ENCODE measurements at places on chromosomes 13 and 19. TPM values are rescaled to one million over a fixed set of nuclear protein-coding genes. Genes with fewer than 3 reads are reported as not detected.

MIA gene
- not detected for total RNA-seq

GPC6 gene
- total RNA-seq: 62.7 TPM

HOMER3 gene
- total RNA-seq: 82.9 TPM

NALCN gene
- 1.8 TPM for total RNA-seq

IER2 gene
- total RNA-seq: 130 TPM

ZNF554 gene
- total RNA-seq: 4.5 TPM

GRCh38 chr13:67101730-67102467, 128.2 kb downstream of the PCDH9 start:
- DNase-seq: no peak

GRCh38 chr13:91375116-91375729, 23.2 kb upstream of the GPC5 start:
- no peak for DNase-seq

FCER2 gene
- total RNA-seq: not detected

DNA sequence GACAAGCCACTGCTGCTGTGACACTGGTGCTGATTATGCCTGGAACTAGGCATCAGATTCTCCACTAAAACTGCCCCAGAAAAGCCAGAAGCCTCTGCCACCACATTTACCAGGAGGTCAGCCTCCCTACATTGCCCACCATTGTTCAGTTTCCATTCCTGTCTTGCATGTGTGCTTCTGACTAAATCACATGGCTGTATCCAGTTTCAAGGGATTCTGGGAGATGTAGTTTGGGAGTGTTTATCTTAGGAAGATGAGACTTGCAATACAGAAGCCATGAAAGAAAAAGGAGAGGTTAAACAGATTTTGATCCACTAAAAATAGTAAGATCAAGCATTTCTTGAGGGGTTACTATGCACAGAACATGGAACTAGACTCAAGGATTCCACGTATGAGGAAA, 40.7 kb upstream of the SERPINE3 start:
- no peak for DNase-seq

DNA sequence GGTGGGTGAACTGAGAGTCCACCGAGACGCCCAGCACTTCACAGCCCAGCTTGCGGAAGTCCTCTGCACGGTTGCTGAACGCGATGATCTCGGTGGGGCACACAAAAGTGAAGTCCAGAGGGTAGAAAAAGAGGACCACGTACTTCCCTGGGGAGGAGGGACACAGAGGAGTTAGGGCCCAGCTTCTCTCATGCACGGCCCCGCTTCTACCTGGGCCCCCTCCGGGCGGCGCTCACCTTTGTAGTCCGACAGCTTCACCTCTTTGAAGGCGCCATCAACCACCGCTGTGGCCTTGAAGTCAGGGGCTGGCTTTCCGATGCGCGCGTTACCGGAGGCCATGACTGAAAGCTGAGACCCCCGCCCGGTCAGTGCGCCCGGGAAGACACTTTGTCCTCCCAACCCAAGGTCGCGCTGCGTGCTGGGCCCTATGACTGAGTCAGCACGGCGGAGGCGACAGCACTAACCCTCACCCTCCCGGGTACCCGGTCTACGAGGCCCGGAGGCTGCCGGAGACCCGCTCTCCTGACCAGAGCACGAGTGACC, 606 bp downstream of the PRDX2 start:
- DNase-seq: no peak

DNA sequence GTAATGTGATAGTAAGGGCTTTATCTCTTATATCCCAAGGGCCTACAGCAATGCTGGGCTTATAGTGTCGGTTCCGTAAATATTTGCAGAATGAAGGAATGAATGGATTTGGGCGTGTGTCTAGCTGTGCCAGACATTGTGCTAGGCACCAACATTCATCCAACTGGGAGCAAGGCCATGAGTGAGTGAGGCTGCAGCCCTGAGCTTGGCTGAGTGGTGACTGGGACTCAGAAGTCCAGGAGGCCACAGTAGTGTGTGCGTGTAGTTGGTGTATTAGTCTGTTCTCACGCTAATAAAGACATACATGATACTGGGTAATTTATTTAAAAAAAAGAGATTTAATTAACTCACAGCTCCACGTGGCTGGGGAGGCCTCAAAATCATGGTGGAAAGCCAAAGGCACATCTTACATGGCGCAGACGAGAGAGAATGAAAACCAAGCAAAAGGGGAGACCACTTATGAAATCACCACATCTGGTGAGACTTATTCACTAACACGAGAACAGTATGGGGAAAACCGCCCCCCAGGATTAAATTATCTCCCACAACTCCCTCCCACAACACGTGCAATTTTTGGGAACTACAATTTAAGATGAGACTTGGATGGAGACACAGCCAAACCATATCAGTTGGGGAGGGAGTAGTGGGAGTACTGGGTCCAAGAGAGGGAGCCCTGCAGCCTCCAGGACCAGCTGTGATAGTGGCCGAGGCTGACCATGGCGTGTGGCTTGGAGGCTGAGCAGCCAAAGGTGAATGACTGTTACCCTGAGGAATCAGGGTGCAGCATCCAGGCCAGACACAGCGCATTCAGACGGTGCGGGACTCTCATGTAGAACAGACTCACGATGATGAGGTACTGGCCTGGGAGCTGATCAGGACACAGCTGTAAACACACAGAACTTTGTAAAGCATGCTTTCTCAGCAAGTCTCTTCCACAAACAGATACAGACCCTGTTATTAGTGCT, 104.6 kb downstream of the TEX26 start:
- no peak for DNase-seq

DNA sequence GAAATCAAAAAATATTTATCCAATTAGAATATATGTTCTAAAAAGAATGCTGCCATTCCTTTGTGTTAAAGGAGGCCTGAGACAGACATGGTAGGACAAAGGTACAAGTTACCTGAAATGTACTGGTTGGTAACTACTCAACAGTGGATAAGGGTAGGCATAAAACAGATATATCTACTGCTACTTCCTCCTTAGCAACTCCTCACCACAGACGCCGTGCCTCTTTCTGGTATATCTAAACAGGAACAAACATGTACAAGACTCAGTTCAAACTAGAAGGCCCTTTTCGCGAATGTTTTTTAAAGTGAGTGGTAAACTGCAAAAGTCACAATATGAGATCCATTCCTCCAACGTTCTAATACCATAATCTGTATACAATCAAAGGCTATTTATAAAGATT, 86.9 kb downstream of the TBC1D4 start:
- no peak for DNase-seq

- DNase-seq: no peak
Measured at GRCh38 chr13:91280801-91281200, 66.7 kb upstream of the MIR17HG start.

- DNase-seq: no peak
Measured at GRCh38 chr19:7104747-7105447, 35.4 kb downstream of the ZNF557 start.

DNA sequence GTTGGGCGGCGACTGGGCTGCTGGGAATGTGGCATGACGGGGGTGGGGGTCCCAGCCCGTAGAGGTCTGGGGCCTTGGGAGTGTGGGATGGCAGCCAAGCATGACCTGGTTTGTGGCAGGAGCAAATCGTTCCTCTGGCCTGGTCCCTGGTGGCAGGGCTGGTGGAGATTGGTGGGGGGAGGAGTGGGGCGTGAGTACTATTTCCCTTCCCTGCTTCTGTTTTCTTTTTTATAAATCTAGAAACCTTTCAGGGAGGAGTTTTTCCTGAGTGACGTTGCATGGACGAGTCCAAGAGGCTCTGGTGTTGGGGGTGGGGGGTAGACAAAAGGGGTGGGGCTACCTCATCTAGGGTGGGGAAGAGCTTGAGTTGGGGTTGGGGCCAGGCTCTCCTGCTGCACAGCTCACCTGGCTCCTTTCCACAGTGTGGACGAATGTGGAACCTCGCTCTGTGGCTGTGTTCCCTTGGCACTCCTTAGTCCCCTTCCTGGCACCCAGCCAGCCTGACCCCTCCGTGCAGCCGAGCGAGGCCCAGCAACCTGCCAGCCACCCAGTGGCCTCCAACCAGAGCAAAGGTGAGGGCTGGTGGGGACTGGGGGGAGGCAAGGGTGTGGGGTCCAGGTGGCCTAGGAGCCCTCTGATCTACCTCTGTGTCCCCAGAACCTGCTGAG, 15.4 kb upstream of the PRR19 start:
- DNase-seq: no peak

DNA sequence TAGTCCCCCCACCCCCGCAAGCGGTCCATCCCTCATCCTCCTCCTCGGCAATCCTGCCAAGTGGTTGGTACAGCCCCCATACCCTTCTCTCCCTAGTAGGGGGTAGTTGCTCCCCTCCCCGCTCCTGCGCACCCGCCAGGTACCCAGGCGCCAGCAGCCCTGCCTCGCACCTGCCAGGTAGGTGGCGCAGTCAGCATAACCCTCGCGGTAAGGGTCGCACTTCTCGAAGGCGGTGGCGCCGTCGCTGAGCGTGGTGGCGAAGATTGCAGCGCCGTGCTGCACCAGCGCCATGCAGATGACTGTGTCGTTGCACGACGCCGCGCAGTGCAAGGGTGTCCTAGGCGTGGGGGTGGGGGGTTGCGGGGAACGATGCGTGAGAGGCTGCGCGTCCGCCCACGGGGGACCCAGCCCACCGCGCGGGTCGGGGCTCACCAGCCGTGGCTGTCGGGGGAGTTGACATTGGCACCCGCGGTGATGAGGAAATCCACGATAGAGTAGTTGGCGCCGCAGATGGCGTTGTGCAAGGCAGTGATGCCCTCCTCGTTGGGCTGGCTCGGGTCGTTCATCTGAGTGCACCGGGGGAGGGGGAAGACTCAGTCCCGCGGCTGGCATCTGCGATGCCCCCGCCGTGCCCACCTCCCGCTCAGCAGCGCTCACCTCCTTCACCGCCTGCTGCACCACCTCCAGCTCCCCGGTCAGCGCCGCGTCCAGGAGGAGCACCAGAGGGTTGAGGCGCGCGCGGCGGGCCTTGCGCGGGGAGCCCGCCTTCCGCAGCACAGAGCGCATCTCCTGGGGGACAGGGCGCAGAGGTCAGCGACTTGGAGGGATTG, 15.2 kb upstream of the ERCC2 start:
- no peak for DNase-seq

LENG9 gene
- total RNA-seq: 3.6 TPM

IZUMO1 gene
- 0.25 TPM for total RNA-seq
